Stimulated activated CD4-positive, alpha-beta T cell treated with anti-CD3 and anti-CD28 coated beads, Interleukin-4, amount 100 ng/mL, for 4 hours (primary cell): ENCODE measurements at places on chromosomes 11 and 22.

DNA sequence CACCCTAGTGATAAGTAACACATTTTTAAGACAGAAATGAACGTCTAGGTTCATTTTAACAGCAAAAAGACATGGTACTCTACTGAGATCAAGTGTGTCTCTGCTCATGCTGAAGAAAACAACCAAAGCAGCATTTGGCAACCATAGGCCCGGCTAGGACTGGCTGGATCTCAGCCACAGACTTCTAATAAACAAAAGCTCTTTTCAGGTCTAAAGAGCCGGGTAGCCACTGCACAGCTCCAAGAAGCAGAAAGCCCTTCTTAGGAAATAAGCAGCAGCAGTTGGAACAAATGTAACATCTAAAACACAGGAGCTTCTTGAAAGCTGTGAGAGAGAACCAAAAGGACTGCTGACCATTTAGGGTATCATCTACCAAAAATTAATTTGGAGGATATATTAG, 37.6 kb downstream of the PITPNB start:
- no peak for DNase-seq

DNA sequence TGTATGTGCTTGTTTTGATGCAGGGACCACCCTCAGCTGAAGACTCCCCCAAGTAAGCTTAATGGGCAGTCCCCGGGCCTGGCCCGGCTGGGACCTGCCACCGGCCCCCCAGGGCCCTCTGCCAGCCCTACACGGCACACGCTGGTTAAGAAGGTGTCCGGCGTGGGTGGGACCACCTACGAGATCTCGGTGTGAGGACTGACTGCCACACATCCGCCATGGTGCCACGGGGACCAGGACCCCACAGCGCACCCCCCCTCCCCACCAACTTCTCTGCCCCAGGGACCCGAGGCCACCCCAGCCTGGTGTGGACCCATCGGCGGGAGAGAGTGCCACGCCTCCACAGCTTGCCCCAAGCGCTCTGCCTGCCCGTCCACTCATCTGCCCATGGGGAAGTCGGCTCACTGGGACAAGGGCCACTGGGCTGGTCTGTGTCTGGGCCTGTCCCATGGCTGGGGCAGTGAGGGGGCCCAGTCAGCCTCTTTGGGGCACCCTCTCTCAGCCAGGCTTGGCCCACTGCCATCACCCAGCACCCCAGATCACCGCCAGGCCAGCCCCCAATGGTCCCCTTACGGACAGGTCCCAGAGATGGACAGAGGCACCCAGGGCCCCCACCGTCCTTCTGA, 5.5 kb downstream of the CCDC188 start:
- no peak for DNase-seq

GRCh38 chr22:42960531-42961399, 54.2 kb downstream of the PACSIN2 start:
- no peak for DNase-seq

GRCh38 chr22:25654676-25655075, 87.3 kb upstream of the MYO18B start:
- DNase-seq, result no peak

- no peak for DNase-seq
Measured at GRCh38 chr11:108732395-108732794, 67.5 kb downstream of the DDX10 start.

- DNase-seq, result no peak
Measured at GRCh38 chr11:46417711-46418110, 26.1 kb upstream of the CHRM4 start.

- DNase-seq, result no peak
Measured at GRCh38 chr22:41931701-41932269, 5.2 kb upstream of the TNFRSF13C start.
